ENCODE measurements at places on chromosomes 7 and 10.

DNA sequence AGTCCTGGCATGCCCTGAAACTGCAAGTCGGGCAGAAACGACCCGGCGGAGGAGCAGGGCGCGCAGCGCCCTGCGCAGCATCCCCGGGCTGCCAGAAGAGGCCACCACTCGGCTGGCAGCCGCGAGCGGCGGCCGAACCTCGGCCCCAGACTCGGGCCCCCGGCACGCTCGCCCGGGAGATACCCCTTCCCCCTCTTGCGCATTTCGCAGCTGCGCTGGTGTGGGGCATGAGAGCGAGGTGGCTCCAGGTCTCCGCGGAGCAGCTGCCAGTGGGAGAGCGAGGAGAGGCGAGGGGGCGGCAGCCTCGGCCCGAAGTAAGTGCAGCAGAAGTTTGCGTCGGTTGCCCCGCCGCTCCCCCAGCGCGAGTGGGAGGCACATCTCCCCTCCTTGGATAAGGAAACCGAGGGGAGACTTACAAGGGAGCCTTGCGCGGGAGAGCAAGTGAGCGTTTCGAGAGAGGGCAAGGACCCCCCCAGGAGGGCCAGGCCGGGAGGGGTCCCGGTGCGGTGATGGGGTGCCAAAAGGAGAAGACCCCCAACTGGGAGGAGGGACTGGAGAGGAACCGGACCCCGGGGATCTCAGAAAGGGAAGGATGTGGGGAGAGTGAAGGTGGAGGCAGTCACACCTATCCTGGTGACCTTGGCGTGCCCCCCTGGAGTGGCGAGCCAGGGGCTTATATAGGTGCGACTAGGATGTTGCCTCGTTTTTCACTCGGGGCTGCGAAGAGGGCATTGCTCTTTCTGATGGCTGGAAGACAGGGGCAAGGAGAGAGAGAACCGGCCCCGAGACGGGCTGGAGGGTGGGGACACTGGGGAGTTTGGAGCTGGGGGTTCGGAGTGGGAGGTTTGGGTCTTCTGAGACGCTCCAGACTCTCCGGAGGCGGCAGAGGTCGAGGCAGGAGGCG is 256.3 kb downstream of the OTUD1 start:
- no peak for DNase-seq

DNA sequence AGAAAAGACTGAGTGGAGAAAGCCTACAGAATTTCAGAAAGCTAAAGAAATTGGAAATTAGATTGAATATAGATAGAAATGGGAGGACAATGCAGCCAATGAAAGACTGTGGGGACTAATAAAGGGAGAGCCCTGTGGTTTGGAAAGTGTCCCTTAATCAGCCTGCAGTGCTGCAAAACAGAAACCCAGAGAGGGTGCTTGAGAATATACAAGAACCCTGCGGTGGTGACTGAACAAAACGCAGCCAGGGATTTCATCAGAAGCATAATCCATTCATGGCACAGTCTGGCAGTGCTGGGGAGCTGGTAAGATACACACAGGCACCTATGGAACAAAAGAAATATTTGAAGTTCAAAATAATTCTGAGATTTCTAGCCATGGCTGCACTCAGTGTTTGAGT is 19.1 kb downstream of the CEP41 start:
- DNase-seq: no peak

DNA sequence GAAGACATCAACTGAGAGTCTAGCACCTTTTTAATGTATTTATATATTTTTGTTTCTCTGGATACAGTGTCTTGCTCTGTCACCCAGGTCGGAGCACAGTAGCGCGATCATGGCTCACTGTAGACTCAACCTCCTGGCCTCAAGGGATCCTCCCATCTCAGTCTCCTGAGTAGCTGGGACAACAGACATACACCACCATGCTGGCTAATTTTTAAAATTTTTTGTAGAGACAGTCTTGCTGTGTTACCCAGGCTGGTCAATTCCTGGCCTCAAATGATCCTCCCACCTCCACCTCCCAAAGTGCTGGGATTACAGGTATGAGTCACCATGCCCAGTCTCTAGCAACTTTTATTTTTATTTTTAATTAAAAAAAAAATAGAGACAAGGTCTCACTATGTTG is 51.4 kb upstream of the ANLN start:
- DNase-seq: no peak

DNA sequence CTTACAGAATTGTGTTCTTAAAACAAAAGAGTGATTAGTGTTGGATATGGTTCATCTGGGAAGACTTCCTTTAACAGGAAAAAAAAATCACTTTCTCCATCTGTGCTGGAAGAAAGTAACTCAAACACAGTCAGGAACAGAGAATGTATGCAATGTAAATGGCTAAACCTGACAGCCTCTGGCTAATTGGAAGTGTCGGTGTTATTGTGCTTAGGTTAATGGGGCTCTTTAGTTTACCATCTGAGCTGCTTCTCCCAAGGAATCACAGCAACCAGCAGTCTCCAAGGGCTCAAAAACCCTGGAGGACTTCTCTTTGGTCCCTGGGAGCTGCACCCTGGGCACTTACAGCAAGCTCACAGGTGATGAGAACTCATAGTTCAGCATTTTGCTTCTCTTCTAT is 724.5 kb downstream of the LRMDA start:
- no peak for DNase-seq

DNA sequence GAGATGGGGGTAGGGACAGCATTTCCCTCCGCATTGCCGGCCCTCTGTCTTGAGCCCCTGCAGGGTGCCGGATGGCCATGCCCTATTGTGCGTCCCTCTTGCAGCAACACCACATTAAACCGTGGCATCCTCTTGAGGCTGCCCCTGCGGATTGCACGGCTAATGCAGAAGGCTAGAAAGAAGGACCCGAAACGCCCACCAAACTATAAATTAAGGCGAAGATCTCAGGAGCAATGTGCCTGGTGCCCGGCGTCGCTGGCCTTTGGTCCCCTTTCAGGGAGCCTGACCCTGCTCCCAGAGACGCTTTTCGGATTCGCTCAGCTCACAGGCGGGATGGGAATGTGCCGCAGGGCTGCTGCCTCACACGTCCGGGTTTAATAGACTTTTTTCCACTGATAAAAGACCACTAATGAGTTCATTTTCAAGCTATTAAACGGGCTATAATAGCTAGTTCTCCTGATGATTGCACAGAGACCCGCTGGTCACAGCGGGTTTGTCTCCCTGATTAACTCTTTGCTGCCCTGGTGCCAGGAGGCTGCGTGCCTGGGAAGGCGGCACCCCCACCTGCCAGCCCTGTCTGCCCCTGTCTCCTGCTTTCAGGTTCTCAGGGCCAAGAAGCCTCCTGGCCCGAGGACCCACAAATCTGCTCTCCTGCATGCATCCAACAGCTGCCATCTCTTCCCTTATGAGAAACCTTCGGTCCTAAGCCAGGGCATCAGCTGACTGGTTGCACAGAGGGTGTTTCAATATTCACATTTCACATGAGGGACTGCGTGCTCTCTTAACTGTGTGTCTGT is 128.3 kb downstream of the ADARB2 start:
- DNase-seq: no peak

GRCh38 chr10:90769946-90770841 is 87.6 kb downstream of the HTR7 start:
- DNase-seq: no peak

GRCh38 chr10:11113156-11113555 is 95.5 kb downstream of the CELF2 start:
- peak; percentile 40 for DNase-seq

- DNase-seq: peak; percentile 75
These were observed 8.6 kb downstream of the CAMK2G start for GRCh38 chr10:73865459-73866442.

- no peak for DNase-seq
These were observed 507 bp downstream of the CCDC201 start for GRCh38 chr7:45872116-45873034.

GRCh38 chr7:33720139-33720538 is 185.2 kb upstream of the BMPER start:
- DNase-seq: no peak

DNA sequence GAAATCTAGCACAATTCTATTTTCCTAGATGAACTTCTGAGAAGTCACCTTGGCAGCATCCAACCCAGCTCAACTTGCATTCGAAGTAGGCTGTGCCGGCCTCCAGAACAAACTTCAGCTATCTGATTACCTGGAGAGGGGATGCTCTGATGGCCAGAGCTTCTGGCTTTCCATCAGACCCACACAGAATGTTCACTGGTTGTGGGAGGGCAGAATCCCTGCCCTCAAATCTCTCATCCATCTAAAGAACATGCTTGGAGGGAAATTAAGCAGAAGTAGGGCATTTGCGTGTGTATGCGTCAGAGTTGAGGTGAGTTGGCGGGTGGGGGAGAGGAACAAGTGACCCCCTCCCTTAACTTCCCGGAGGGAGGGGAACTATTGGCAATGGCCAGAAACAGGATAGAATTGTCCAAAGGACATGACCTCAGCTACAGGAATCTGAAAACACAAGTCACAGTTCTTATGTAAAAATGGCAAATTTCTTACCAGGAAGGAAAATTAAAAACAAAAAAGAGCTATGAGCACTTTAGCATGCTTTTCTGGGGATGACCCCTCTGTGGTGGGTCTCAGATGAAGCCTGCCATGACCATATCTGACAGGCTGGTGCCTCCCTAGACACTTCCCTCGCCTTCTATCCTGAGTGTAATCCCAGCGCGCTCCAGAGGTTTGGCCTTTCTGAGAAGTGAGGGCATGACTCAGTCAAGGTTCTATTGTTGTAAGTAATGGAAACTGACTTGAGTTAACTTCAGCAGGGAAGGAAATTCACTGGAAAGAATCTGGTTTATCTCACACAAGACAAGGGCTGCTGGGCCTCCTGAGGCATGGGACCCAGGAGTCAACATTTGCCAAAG is 278.8 kb downstream of the RPS24 start:
- DNase-seq: no peak

GRCh38 chr10:47042780-47043750 is 131.8 kb downstream of the PTPN20 start:
- no peak for DNase-seq

- DNase-seq: no peak
These were observed 24.5 kb downstream of the RAPGEF5 start for GRCh38 chr7:22332461-22332870.

DNA sequence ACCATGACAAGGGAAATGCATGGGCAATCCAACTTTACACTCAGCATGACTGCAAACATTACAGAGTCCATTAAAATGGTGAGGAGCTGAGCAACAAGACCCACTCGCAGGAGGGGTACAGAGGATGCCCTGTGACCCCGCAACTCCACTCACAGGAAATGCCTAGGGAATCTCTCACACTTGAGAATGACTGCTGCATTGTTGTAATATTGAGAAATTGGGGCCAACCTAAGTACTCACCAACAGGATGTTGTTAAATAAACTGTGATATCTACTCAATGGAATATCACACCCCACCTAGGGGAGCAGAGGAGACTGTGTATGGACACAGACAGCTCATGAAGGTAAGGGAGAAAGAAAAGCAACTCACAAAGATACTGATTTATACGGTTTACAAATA is 53.4 kb upstream of the CAMK2B start:
- DNase-seq: no peak

DNA sequence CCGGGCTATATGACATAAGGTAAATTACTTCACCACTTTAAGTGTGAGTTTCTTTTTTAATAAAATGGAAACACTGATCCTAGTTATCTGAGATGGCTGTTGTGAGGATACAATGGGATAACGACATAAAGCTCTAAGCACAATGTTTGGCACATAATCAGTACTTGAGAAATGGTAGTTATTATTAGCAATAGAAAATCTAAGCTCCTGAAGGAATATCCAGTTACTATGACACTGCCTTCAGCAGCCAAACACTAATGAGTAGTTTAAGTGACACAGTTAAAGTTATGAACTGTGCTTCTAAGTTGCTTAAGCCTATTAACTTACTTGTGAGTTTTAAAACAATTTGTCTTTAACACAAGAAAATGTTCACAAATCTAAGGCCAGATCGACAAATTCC is 96.8 kb downstream of the ELAPOR2 start:
- no peak for DNase-seq

DNA sequence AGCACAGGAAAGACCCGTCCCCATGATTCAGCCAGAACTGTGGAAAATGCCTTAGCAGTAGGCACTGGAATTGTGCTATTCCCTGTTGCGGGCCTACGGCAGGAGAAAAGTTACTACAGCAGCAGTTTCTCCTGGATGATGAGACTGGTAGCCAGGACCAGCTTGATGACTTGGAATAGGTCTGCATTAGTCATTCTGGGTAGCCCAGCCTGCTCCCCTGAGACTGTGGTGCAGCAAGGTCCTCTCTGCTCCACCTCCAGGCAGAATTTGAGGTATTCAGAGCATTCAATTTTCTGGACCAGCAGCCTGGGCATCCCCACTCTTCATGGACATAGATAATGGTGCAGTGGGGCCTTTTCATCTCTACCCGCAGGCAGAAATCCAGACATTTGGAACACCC is 490.0 kb downstream of the SH2D4B start:
- DNase-seq: no peak

DNA sequence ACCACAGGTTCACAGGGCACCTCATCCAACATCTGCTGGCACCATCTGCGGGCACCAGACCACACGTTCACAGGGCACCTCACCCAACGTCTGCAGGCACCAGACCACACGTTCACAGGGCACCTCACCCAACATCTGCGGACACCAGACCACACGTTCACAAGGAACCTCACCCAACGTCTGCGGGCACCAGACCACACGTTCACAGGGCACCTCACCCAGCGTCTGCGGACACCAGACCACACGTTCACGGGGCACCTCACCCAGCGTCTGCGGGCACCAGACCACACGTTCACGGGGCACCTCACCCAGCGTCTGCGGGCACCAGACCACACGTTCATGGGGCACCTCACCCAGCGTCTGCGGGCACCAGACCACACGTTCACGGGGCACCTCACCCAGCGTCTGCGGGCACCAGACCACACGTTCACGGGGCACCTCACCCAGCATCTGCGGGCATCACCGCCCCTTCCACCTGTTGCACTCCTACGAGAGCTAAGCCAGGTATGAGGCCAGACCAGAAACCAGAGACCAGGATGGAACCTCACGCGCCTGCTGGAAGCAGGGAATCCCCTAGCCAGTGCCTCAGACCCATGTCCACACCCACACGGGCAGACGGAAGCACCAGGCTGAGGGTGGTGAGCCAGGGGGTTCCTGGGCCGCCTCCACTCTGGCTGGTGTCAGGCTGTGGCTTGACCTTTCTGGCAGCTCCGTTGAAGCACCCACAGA is 182.8 kb downstream of the MAD1L1 start:
- DNase-seq: no peak

- no peak for DNase-seq
These were observed 56.9 kb downstream of the XPNPEP1 start for GRCh38 chr10:109866168-109866994.

DNA sequence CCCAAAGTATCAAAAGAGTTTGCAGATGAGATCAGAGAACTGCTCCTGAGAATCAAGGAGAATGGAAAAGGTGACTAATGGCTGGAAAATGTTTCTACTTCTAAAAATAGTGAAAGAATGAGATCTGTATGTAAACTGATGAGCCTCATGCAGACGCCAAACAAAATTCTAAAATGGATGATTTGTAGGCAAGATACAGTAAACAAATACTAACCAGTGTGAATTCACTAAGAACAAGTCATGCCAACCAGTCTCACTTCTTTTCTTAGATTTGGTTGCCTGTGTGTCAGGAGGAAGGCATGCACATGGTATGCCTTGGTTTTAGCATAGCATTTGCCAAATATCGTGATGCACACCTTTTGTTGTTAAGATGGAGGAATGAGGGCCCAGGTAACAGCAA is 94.9 kb upstream of the PIK3CG start:
- no peak for DNase-seq
